Cortex of kidney (tissue), 1 donor: ENCODE measurements at places on chromosomes 2 and 18.

DNA sequence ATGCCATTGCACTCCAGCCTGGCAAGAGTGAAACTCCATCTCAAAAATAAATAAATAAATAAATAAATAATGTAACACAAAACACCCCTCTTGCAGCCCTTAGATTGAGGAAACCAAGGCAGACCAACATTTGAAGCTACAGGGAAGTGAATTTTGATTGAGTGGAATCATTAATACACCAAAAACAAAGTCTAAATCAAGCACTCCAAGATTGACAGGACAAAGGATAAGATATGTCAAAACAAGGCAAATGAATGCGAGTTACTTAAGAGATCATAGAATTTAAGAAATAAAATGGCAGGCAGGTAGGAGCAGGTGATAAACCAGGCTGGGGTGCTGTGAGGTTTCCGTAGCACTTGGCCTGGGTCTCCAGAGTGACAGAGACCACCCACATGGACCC, 54.9 kb upstream of the RAB12 start:
- DNase-seq: no peak

- DNase-seq: no peak
Measured at GRCh38 chr18:60649107-60649506, 276.5 kb upstream of the MC4R start.

GRCh38 chr18:48713309-48713708, 174.5 kb downstream of the CTIF start:
- no peak for DNase-seq

GRCh38 chr2:141610564-141611175, 520.1 kb downstream of the LRP1B start:
- no peak for DNase-seq

DNA sequence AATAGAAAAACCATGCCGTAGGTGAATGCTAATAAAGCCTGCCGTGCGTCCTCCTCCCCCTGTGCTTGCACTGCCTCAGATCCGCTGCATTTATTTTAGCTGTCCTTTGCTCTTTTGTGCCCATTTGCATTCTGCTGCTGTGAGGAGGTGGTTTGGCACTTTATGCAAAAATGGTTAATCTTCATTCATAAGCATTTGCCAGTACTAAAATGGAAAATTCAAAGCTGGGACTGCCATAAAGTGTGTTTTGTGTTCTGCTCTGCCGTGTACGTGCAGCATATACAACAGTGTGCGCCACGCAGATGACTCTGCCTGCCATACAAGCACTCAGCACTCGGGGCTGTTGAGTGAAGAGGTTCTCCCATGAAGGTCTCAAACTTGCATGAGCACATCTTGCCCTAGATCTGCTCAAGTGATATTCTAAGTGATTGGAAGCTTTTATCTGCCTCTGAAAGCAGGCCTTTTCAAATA, 73.6 kb downstream of the SPATS2L start:
- DNase-seq: no peak

- DNase-seq: no peak
Measured at GRCh38 chr18:42517896-42518295, 562.9 kb downstream of the PIK3C3 start.

DNA sequence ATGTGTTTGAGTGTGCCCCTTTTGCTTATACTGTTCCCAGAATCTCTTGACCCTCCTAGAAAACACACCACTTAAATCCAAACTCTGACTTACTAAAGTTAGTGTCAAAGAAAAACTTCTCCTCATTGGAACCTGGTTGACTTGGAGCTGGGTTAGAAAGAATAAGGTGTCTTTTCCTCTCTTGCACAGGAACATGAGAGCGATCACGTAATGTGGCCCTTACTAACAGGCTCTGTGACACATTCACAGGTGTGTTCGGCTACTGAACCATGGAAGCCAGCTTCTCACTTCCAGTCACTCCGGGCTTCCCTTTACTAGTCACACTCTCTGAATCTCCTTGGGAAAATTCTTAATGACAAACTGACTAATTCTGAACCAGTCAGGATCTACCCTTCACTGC, 5.4 kb upstream of the POU3F3 start:
- DNase-seq: no peak

GRCh38 chr2:5145053-5145452, 547.1 kb upstream of the SOX11 start:
- DNase-seq: no peak

GRCh38 chr2:63056107-63057050, 5.7 kb downstream of the OTX1 start:
- DNase-seq: no peak

DNA sequence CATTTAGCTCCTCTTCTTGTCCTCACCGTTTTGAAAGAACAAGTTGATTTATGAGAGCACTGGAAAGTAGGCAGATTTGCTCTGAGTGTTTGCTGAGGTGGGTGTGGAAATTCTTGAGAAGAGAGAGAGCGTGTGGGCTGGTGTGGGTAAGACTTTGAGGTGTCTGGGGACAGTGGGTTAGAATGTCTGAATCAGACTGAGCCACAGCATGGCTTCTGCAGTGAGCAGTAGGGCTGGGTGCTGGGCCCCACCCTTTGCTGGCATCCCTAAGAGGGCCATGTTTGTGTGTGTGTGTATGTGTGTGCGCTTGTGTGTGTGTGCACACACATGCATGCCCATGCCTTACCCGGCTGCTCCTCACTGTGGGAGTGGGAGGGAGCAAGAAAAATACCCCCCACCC, 63.7 kb downstream of the COPS8 start:
- DNase-seq: no peak

- DNase-seq: no peak
Measured at GRCh38 chr2:164869420-164869772, 27.8 kb upstream of the COBLL1 start.

- DNase-seq: no peak
Measured at GRCh38 chr18:34604591-34604990, 105.5 kb upstream of the DTNA start.

DNA sequence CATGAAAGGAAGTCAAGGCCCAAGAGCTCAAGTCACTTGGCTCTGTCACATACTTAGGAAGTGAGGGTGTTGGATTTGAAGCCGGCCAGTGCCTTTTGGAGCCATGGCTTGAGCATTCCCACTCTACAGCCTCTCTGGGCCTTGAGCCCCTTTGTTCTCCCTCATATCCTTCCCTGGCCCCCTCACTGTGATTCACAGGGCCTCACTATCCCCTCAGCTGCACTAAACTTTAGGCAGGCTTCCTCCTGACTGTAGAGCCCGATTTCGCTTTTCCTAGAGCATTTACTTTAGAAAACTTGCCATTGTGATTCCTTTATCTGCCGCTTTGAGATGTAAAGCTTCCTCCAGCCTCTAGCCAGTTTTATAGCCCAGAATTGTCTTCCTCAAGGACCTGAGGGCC, 107.6 kb downstream of the FBXO15 start:
- no peak for DNase-seq

DNA sequence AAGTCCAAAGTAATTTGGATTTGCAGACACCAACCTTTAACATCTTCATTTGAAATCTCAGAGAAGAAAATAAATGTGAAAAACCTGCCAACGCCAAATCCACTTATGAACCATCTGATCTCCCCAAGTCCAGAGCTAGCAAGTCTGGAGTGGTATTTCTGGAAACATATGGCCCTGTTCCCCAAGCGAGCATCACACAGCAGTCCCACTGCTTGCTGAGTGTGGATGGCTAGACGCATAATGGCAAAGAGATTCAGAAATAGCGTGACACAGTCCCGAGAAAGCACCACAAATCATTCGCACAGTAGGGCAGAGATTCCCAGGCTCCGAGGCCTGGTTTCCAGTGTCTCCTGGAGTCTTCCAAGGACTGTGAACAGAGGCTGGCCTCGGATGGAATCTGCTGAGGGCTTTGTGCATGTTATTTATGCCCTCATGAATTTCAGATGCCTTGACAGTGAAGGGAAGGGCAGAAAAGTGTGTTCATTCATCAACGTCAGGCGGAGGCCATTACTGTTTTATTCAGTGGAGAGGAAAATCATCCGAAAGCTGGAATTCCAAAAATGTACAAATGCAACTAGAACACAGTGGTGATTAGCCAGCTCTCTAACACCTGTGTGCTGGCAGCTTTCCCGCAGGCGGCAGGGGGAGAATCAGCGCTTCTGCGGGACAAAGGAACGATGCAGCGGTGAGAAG, 417.0 kb downstream of the EIPR1 start:
- DNase-seq: no peak

- DNase-seq: no peak
Measured at GRCh38 chr2:181354626-181355025, 102.6 kb upstream of the ITGA4 start.

- DNase-seq: no peak
Measured at GRCh38 chr2:171547720-171548119, 25.4 kb downstream of the CYBRD1 start.

DNA sequence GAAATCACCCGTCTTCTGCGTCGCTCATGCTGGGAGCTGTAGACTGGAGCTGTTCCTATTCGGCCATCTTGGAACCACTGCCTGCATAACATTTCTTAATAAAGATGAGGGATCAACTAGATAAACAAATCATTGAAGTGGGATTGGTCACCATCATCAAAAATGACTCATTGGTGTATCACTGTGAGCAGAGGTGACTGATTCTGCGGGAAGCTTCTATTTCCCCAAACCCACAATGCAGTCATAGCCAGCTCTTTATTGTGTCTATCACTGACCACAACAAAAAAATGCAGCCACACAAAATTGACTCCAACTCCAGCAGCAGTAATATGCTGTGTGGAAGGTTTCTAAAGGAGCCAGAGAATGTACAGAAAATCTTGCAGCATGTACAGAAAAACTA, 630.7 kb upstream of the HS6ST1 start:
- no peak for DNase-seq

- DNase-seq: no peak
Measured at GRCh38 chr18:79182047-79182713, 113.0 kb downstream of the ATP9B start.

GRCh38 chr18:48563027-48563426, 24.2 kb downstream of the CTIF start:
- DNase-seq: no peak

GRCh38 chr18:26448714-26449159, 99.6 kb downstream of the KCTD1 start:
- DNase-seq: no peak

DNA sequence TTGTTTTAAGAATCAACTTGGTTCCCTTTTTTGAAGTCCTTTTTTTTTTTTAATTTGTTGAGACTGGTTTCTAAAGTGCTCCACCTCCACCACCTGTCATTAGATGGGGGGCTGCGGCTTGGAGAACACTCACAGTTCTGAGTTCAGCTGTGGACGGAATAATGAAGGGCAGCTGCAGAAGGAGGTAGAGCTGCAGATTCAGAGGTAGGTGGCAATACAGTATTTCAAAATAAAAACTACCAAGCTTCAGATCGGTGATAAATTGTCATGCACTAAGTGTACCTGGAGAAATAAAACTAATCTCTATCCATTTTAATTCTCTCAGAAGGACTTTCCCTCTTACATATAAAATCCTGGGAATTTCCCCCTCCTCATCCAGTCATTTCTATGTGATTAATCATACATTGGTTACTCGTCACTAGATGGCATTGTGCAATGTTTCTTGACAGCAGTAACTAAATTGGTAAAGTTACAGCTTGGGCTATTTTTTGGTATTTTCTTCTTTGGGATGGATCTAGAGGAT, 81.1 kb upstream of the SLC39A10 start:
- DNase-seq: no peak
